ENCODE measurements at places on chromosomes 6 and 20. TPM values are rescaled to one million over a fixed set of nuclear protein-coding genes. Genes with fewer than 3 reads are reported as not detected.

GRCh38 chr20:24723186-24723585 is 225.9 kb upstream of the CST7 start:
- DNase-seq: peak; percentile 50
- H3K4me3 ChIP-seq: no peak overlapping the region
- H3K4me1 ChIP-seq: no peaks in the 10 kb centered on the region
- H3K27ac ChIP-seq: no peak overlapping the region

- peaks cover 19% of the 10 kb centered on the region for H3K36me3 ChIP-seq
- H3K27me3 ChIP-seq: no peaks in the 10 kb centered on the region
- no peak for DNase-seq
- H3K4me3 ChIP-seq: no peak overlapping the region
- no peak overlapping the region for H3K27ac ChIP-seq
Measured at GRCh38 chr20:4901031-4901818, 100.1 kb downstream of the SLC23A2 start.

DNA sequence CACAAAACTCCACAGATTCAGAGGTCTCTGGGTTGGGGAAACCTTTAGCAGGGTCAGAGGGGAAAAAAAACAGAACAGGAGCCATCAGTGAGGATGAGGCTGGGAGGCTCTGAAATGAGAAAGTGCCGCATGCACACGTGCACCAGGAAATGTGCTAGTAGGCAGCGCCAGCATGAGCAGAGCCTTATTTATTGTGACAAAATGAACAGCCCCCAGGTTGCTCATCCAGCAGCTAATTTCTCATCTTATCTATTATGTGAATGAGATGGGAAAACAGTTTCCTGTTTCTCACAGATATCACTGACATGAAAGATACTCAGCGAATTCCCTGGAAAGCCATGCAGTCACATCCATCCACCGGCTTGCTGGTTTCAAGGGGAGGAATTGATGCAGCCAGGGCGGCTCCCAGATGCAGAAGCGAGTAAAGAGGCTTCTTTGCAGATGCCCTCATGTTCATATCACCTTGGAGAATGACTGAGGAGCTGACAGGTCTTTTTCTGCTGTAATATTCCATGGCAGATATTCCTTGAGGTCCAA is 176.1 kb downstream of the MBOAT1 start:
- H3K36me3 ChIP-seq: no peaks in the 10 kb centered on the region
- no peak for DNase-seq
- no peak overlapping the region for H3K4me3 ChIP-seq
- H3K27me3 ChIP-seq: no peaks in the 10 kb centered on the region

GRCh38 chr6:16533721-16534136 is 227.5 kb downstream of the ATXN1 start:
- no peak for DNase-seq
- no peaks in the 10 kb centered on the region for H3K27me3 ChIP-seq
- no peaks in the 10 kb centered on the region for H3K4me1 ChIP-seq
- no peaks in the 10 kb centered on the region for H3K36me3 ChIP-seq
- no peak overlapping the region for H3K27ac ChIP-seq

SLC16A10 gene
- total RNA-seq: 5.3 TPM
